KG1 (cell line): ENCODE measurements at places on chromosomes 16 and 17.

DNA sequence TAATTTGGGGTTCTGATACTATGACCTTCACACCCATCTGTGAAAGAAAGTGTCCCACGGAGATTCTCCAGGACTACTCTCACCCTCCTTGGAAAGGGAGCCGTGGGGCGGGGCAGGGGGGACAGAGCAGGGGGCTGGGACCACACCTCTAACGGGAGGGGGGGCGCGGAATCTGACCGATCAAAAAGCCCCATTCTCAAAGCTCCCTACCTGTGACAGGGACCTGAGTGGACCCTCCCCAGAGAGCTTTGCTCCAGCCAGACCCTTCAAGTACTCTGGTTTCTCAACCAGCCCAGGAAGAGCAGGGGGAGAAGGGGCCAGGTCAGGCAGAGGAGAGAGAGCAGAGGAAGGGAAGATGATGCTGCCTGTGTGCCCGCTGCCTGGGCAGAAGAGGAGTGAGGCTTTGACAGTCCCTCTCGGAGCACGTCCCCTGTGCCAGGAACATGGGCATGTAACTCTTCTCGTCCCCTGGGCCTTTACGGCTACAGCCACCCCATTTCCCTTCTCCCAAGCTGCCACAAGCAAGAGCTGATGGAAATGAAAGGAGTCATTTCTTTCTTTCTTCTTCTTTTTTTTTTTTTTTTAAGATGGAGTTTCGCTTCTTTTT is 682 bp downstream of the XAF1 start:
- DNase-seq: no peak

GRCh38 chr16:81912395-81912794 is 98.9 kb downstream of the SDR42E1 start:
- DNase-seq: no peak

- no peak for DNase-seq
Measured at GRCh38 chr16:55526441-55526840, 17.6 kb downstream of the LPCAT2 start.

GRCh38 chr17:80426671-80427326 is 11.8 kb downstream of the ENDOV start:
- peak; percentile 20 for DNase-seq

GRCh38 chr16:13178318-13178717 is 276.9 kb downstream of the SHISA9 start:
- no peak for DNase-seq

DNA sequence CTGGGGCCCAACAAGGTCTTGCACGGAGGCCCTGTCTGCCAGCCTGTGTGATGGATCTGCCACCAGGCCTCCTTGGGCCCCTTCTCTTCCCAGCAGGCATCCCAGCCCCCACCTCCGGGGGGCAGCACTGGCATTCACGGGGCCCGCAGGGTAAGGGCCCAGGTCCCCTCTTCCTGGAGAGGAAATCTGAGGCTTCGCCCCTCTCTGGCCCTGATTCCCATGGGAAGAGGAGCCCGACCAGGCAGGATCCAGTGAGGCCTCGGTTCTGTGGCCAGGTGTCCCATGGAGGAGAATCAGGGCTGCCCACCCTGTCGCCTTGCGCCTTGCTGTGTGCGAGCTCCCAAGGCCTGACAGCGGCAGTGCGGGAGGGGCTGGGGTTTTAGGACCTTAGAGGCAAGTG is 48.4 kb downstream of the PDPK1 start:
- DNase-seq: no peak

- DNase-seq: no peak
Measured at GRCh38 chr17:76716146-76716838, 5.5 kb upstream of the MXRA7 start.

GRCh38 chr17:21129023-21129681 is 2.4 kb downstream of the DHRS7B start:
- no peak for DNase-seq

DNA sequence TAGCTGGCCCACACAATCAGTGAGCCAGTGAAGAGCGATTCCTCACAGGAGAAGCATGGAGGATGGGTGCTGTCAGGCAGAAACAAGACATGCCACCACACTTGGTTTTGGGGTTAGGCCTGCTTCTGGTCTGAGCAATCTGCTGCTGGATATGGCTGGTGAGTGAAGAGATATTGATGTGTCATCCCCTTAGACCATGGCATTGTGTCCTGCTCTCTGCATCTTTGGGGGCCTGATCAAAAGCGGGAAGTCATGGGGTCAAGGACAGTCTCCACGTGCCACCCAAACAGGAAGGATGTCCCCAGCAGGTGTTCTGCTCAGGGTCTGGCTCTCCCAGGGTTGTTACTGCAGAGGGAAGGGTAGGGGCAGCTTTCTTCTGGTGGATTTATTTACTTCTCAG is 140.7 kb downstream of the PRKCB start:
- peak; percentile 14 for DNase-seq

DNA sequence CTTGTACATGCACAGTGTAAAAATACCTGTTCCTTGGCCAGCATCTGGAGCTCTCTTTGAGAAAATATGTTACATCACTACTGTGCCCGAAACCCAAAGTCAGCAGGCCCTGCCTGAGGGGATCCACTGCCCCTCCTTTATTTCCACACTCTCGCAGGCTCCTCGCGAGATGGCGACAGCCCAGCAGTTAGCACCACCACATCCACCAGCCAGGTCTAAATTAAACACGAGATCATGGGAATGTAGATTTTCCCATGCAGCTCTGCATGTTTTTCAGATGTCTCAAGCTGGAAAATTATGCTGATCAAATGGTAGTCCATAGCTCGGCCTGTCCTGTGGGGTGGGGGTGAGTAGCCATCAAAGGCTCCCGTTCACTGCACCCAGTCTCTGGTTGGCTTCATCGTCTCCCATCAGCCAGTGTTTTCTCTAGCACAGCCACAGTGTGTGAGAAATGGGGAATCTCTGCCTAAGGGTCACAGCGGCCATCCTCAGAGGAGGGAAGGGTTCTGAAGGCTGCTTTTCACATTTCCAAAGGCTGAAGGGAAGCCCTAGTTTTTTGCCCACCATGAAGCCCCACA is 34.7 kb downstream of the EPN2 start:
- no peak for DNase-seq
